ENCODE measurements at places on chromosomes 12 and 14. TPM values are rescaled to one million over a fixed set of nuclear protein-coding genes. Genes with fewer than 3 reads are reported as not detected.
A peak's percentile ranks its signal among the peaks of the same experiment; 100 is the strongest.

Gene SLC6A15
- total RNA-seq: not detected

Gene PSMD9
- 36.7 TPM for total RNA-seq

Gene SIX6
- total RNA-seq: not detected

Gene SLC5A8
- not detected for total RNA-seq

Gene IPO4
- 51.9 TPM for total RNA-seq

Gene MYH7
- not detected for total RNA-seq

Gene HAL
- total RNA-seq: 1.1 TPM

Gene AKAP3
- total RNA-seq: 6.9 TPM

DNA sequence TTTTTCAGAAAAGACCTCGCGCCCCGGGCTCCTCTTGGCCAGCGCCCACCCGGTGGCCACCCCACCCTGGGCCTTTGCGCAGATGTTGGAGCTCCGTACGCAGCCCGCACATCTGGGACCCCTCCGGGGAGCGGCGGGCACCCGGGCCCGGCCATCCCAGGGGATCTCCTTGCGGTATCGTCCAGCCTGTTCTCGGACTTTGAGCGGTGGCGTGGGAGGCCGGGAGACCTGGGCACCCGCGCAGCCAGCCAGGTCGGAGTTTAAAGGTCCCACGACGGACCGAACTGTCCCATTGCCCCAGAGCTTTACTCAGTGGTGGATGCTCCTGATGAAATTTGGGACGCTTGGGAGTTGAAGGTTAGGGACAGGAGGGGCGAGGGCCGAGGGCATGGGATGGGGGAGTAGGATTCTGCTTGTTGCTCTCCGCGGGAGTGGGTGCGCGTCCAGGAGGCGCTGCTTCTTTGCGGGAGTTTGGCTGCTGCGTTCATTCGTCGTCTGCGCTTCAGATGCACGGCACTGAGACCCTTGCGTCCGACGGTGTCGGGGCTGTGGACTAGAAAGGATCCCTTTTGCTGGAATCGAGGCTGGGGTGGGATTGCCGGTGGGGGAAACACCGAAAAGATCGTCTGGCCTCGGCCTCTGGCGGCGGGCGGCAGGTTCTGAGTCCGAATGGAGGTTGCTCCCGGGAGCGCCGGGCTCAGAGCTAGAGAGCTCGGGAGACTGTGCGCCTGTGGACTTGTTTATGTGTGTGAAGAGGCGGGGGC, 1.4 kb downstream of the NTF3 start:
- DNase-seq: no peak
- no peak overlapping the region for H3K27ac ChIP-seq
- no peak overlapping the region for H3K4me3 ChIP-seq
- no peaks in the 10 kb centered on the region for H3K27me3 ChIP-seq
- no peaks in the 10 kb centered on the region for H3K36me3 ChIP-seq

DNA sequence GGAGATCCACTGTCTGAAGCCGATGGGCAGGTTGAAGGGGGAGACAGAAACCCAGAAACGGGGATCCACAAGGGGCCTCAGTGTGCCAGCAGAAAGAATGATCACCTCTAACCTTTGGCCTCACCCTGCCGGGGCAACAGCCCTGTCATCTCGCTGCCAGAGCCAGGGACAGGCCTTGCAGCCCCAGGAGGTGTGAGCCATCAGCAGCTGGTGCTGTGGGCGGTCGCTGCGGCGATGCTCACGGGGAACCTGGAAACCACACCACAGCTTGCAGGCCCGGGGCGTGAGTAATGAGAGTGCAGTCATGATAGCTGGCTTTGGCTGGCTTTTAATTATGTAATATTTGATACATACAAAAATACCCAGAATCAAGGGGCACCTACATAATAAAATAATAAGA, 4.7 kb upstream of the TTC7B start:
- no peak for DNase-seq
- H3K27ac ChIP-seq: no peak overlapping the region
- H3K36me3 ChIP-seq: no peaks in the 10 kb centered on the region
- no peak overlapping the region for H3K4me3 ChIP-seq
- H3K27me3 ChIP-seq: no peaks in the 10 kb centered on the region

GRCh38 chr12:93563807-93564538, 8.5 kb upstream of the SOCS2 start:
- no peak overlapping the region for H3K27ac ChIP-seq
- H3K4me1 ChIP-seq: no peaks in the 10 kb centered on the region
- no peak for DNase-seq
- no peaks in the 10 kb centered on the region for H3K36me3 ChIP-seq

DNA sequence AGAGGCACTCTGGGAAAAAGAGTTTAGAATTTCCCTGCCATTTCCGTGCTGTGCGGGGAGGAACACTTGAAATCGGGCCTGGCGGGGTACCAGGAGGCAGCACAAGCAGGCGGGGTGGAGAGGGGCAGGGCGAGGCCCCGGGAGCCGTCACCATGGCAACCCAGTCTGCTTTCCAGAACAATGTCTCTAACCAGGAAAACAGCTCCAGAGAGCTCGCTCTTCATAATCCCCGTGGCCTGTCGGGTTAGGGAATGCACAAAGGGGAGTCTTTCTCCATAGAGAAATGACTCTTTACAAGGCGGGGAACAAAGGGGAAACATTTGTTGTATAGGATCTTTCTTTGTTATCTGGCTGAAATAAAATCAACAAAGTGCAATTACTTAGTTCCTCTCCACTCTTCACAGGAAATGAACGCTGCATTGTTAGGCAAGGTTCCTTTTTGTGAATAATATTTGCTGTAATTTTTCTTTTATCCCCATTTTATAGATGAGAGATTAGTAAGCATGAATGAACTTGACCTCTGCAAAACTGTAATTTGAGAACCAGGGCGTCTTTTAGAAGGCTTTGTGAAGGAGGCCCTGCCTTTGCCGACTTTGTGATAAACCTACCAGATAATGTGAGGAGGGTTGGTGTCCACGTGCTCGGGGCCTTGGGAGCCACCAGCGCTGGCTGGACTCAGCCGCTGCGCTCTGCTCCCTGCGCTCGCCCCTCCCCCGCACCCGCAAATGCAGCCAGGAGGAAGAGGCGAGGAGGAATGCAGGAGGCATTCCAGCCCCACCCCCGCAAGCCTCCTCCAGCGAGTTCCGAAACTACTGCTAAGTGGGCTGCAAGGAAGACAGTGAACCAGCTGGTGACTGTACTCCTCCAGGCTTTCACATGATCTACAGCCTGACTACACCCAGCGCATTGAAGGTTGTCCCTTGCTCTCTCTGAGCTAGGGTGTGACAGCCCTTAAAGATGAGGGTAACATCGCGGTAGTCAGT, 105.2 kb upstream of the ATF7IP start:
- no peak for DNase-seq
- peaks cover 33% of the 10 kb centered on the region for H3K4me1 ChIP-seq
- no peak overlapping the region for H3K4me3 ChIP-seq

- peak; percentile 27 for DNase-seq
- H3K4me1 ChIP-seq: peaks cover 14% of the 10 kb centered on the region
- H3K4me3 ChIP-seq: peak within 1 kb of the TSS; percentile 89
- H3K27ac ChIP-seq: peak within 1 kb of the TSS; percentile 78
- H3K27me3 ChIP-seq: no peaks in the 10 kb centered on the region
- no peaks in the 10 kb centered on the region for H3K36me3 ChIP-seq
Measured at GRCh38 chr12:93571925-93572711, at the start of gene SOCS2. TSS of gene SOCS2 (plus strand) at chr12:93572675. CDS start at chr12:93572898, 223 bp downstream.

DNA sequence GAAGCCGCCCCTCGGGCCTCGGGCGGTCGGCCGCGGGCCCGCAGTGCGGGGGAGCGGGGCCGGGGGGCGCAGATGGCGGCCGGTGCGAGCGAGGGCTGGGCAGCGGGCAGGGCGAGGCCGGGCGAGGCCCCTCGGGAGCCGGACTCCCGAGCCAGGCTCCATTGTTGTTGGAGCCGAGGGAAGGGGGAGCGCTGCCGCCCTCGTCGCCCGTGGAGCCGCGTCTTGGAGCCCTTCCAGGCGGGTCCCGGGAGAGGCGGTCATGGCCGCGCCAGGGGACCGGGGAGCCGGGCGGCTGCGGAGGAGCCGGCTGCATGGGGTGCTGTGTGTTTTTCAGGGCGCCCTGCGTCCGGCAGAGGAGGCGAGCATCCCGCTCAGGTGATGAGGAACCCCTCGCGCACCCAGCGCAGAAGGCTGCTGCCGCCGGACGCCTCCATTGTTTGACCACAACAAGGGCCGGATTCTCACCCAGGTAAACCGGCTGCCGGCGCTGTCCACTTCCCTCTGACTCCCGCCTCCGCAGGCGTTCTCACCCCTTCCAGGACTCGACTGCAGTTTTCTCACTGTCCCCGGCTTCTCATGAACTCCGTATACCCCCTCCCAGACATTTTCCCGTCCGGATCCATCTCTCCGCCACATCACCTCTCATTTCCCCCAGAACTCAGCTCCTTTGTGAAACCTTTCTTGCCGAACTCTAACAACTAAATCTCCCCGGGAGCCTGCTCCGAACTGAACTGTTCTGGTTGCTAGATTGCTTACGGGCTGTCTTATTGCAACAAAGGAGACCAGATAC, 732 bp downstream of the ZNF664 start:
- no peaks in the 10 kb centered on the region for H3K27me3 ChIP-seq
- H3K36me3 ChIP-seq: no peaks in the 10 kb centered on the region
- peak; percentile 14 for DNase-seq

GRCh38 chr12:68242777-68243176, 10.6 kb downstream of the IL22 start:
- H3K27me3 ChIP-seq: no peaks in the 10 kb centered on the region
- no peak for DNase-seq
- H3K36me3 ChIP-seq: no peaks in the 10 kb centered on the region
- no peak overlapping the region for H3K27ac ChIP-seq
- no peak overlapping the region for H3K4me3 ChIP-seq

- no peak overlapping the region for H3K4me3 ChIP-seq
- H3K36me3 ChIP-seq: no peaks in the 10 kb centered on the region
- H3K27ac ChIP-seq: no peak overlapping the region
- no peaks in the 10 kb centered on the region for H3K27me3 ChIP-seq
- no peaks in the 10 kb centered on the region for H3K4me1 ChIP-seq
Measured at GRCh38 chr12:9319044-9319841, 111.0 kb upstream of the PZP start.

GRCh38 chr12:90456248-90456647, 498.7 kb downstream of the CCER1 start:
- no peaks in the 10 kb centered on the region for H3K27me3 ChIP-seq
- H3K27ac ChIP-seq: no peak overlapping the region
- no peaks in the 10 kb centered on the region for H3K36me3 ChIP-seq
- H3K4me1 ChIP-seq: no peaks in the 10 kb centered on the region

DNA sequence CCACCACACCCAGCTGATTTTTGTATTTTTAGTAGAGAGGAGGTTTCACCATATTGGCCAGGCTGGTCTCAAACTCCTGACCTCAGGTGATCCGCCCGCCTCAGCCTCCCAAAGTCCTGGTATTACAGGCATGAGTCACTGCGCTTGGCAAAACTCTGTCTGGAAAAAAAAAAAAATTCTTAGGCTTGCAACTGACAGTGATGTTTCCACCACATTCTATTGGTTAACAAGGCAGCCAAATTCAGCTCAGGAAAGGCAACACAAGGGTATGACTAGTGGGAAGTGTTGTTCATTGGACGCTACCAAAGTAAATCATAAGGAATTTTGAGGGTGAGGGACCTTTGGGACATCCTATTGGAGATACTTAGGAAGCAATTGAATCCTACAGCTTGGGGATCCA, 2.9 kb upstream of the SBNO1 start:
- H3K4me3 ChIP-seq: no peak overlapping the region
- H3K36me3 ChIP-seq: no peaks in the 10 kb centered on the region
- DNase-seq: no peak
- H3K27me3 ChIP-seq: no peaks in the 10 kb centered on the region
- peaks cover 14% of the 10 kb centered on the region for H3K4me1 ChIP-seq

- H3K27ac ChIP-seq: no peak overlapping the region
- H3K4me1 ChIP-seq: no peaks in the 10 kb centered on the region
- H3K4me3 ChIP-seq: no peak overlapping the region
- H3K36me3 ChIP-seq: no peaks in the 10 kb centered on the region
- DNase-seq: no peak
- H3K27me3 ChIP-seq: no peaks in the 10 kb centered on the region
Measured at GRCh38 chr12:42135259-42135814, 9.3 kb downstream of the GXYLT1 start.

DNA sequence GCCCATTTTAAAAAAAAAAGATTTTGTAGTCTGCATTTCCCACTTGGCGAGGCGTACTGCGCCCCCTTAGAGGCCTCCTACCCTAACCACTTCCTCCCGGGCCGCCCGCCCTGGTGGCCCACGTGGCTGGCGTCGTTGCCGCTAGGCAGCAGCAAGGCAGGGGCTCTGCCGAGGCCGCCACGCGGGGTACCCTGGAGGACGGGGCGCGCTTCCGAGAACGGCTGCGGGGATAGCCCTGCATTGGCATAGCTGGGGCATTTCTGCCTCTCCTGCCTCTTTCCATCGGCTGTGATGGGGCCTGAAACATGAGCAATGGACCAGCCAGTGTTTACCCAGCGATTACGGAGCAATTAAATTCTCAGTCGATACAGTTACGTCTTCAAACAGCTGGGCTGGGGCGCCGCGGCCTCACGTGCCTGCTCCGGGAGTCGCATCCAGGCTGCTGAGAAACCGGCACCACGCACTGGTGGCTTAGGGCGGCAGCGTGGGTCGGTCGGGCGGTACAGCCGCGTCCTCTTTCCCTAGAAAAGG, 38.0 kb downstream of the IQSEC3 start:
- no peak overlapping the region for H3K4me3 ChIP-seq
- H3K27me3 ChIP-seq: no peaks in the 10 kb centered on the region

GRCh38 chr12:70645494-70646317, 8.5 kb upstream of the PTPRB start:
- no peak for DNase-seq
- H3K4me3 ChIP-seq: no peak overlapping the region
- H3K4me1 ChIP-seq: no peaks in the 10 kb centered on the region
- H3K27ac ChIP-seq: no peak overlapping the region

GRCh38 chr14:68941820-68942219, 37.3 kb downstream of the ACTN1 start:
- no peaks in the 10 kb centered on the region for H3K4me1 ChIP-seq
- H3K36me3 ChIP-seq: no peaks in the 10 kb centered on the region
- no peak overlapping the region for H3K4me3 ChIP-seq

- H3K4me1 ChIP-seq: no peaks in the 10 kb centered on the region
- DNase-seq: no peak
- no peak overlapping the region for H3K4me3 ChIP-seq
- H3K27me3 ChIP-seq: no peaks in the 10 kb centered on the region
- H3K27ac ChIP-seq: no peak overlapping the region
Measured at GRCh38 chr12:129200576-129200975, 347.3 kb downstream of the GLT1D1 start.

DNA sequence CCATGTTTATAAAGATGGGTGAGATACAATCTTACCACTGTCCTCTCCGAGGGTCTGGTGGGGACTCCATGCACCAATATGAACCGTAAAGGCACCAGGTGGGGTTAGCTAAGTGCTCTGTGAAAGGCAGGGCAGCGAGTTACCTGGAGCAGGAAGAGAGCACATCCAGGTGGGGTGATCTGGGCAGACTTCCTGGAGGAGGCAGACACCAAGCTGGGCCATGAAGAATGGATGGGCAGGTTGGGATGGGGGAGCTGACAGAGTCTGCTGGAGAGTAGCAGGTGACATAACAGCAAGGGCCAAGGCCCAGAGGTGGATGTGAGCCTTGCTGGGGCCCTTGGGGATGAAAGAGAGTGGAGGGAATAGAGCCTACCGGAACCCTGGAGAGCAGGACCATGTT, 45.9 kb downstream of the RIN3 start:
- no peaks in the 10 kb centered on the region for H3K27me3 ChIP-seq
- no peak overlapping the region for H3K4me3 ChIP-seq
- DNase-seq: no peak
- no peak overlapping the region for H3K27ac ChIP-seq
- peaks cover 27% of the 10 kb centered on the region for H3K4me1 ChIP-seq
- H3K36me3 ChIP-seq: no peaks in the 10 kb centered on the region

GRCh38 chr12:109114644-109115043, 1.7 kb upstream of the ACACB start:
- H3K36me3 ChIP-seq: no peaks in the 10 kb centered on the region
- no peaks in the 10 kb centered on the region for H3K4me1 ChIP-seq
- no peak for DNase-seq
- H3K27ac ChIP-seq: no peak overlapping the region
- no peaks in the 10 kb centered on the region for H3K27me3 ChIP-seq
- no peak overlapping the region for H3K4me3 ChIP-seq

All from naive thymus-derived CD4-positive, alpha-beta T cell (primary cell).